ENCODE measurements at places on chromosomes 16 and 17. TPM values are rescaled to one million over a fixed set of nuclear protein-coding genes. Genes with fewer than 3 reads are reported as not detected.
A peak's percentile ranks its signal among the peaks of the same experiment; 100 is the strongest.

DNA sequence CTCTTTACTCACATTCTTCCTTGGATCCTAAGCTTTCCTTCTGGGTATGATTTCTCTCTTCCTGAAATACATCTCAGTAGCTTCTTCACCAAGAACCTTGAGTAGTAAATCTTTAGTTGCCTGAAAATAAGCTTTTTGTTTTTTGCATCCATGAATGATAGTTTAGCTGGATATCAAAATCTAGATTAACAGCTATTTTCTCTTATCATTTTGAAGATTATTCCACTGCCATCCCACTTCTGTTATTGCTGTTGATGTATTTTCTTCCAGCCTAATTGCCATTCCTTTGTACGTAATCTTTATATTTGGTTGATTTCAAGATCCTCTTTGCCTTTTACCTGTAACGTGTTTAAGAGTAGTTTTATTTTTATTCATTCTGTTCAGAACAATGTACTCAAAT is 7.6 kb upstream of the FBXO39 start:
- no peak for DNase-seq

DNA sequence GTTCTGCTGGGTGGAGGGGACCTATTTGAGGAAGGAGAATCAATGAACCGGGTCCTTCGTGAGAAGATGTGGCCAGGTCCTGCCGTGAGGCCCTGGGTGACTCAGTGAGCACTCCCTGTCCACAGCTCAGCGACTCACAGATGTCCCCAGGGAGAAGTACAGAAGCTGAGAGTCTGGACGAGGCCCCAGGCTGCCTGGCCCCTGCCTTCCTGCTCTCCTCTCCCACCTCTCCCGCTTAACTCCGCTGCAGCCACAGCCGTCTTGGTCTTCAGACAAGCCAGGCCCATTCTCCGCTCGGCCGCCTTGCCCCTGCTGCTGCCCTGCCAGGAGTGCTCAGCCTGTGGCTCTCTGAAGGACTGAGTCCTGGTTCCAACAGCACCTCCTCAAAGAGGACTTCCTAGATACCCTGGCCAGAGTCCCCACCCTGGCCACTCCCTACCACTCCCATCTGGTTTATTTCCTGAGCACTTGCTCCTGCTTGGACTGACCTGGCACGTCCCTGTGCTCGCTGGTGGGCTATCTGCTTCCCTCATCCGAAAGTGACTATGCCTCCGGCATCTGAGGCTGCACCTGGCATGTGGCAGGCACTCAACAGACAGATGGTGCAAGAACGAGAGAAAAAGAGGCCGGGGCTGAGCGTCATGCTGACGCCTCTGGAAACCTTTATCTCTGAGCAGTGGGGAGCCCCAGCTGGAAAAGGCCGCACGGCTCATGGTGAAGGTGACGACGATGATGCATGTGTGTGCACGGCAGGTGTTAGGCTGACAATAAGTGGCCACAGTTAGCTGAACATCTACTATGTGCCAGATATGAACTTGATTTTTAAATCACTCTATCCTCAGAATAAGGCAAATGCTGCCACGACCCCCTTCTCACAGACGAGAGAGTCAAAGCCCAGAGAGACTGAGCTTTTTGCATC is 9.2 kb upstream of the TNFRSF13B start:
- no peak for DNase-seq

GRCh38 chr17:2691965-2692780 is 19.4 kb downstream of the CLUH start:
- no peak for DNase-seq

GRCh38 chr17:14038206-14038605 is 31.1 kb upstream of the COX10 start:
- DNase-seq = no peak

- DNase-seq = peak; percentile 79
Measured at GRCh38 chr17:17227608-17228520, 9.1 kb downstream of the FLCN start.

- peak; percentile 19 for DNase-seq
Measured at GRCh38 chr17:16934836-16935235, 37.1 kb downstream of the TNFRSF13B start.

DNA sequence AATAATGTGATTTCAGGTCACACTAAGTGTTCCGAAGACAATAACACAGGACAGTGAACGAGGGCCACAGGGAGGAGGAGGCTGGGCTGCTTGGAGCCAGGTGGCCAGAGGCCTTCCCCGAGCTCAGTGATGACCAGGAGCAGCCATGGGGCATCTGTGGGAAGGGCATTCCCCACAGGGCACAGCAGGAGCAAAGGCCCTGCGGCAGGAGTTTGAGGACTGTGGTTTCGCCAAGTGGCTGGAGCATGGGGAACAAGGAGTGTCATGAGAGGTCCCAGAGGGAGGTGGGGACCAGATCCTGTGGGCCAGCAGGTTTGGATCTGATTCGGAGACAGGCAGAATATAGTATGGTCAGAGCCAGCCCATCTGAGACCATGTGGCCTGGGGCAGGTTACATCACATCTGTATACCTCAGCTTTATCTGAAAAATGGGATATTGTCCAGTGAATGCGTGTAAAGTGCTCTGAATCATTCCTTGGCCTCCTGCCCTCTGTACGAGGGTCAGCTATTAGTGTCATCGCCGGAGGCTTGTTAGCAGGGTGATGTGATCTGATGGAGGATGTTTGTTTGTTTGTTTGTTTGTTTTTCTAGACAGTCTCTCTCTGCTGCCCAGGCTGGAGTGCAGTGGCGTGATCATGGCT is 176.8 kb downstream of the KATNIP start:
- DNase-seq = no peak

Gene EPOP
- 0.57 TPM for total RNA-seq

Gene JUP
- total RNA-seq = 217 TPM

All from left ventricle myocardium superior (tissue), 1 donor.